ENCODE measurements at places on chromosomes 1 and 21. TPM values are rescaled to one million over a fixed set of nuclear protein-coding genes. Genes with fewer than 3 reads are reported as not detected.

GRCh38 chr1:117556341-117556740 is 49.5 kb upstream of the TENT5C start:
- no peak overlapping the region for H3K27ac ChIP-seq
- H3K36me3 ChIP-seq: no peaks in the 10 kb centered on the region
- DNase-seq: no peak
- no peaks in the 10 kb centered on the region for H3K27me3 ChIP-seq
- no peaks in the 10 kb centered on the region for H3K4me1 ChIP-seq
- no peak overlapping the region for H3K4me3 ChIP-seq

DNA sequence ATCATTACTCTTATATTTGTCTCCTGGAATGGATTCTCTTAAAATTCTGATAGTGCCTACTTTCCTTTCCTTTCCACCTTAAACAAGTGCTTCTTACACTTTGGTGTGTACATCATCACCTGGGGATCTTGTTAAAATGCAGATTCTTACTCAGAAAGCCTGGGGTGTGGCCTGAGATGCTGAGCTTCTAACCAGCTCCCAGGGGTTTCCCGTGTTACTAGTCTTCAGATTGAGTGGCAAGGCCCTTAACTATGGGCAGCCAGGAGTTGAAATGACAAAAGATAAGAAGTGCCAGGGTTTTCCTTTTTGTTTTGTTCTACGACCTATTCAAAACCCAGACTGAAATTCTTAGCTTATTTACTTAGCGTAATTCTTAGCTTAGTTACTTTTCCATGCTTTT is 159.2 kb downstream of the HFM1 start:
- H3K4me3 ChIP-seq: no peak overlapping the region
- H3K27ac ChIP-seq: no peak overlapping the region
- H3K36me3 ChIP-seq: no peaks in the 10 kb centered on the region
- H3K4me1 ChIP-seq: no peaks in the 10 kb centered on the region
- no peak for DNase-seq

GRCh38 chr1:52056937-52057231 is 789 bp downstream of the BTF3L4 start:
- H3K4me3 ChIP-seq: peak overlapping the region; percentile 83
- peak overlapping the region; percentile 95 for H3K27ac ChIP-seq
- peaks cover 16% of the 10 kb centered on the region for H3K36me3 ChIP-seq
- no peaks in the 10 kb centered on the region for H3K27me3 ChIP-seq
- no peak for DNase-seq

- no peak overlapping the region for H3K4me3 ChIP-seq
- H3K27me3 ChIP-seq: no peaks in the 10 kb centered on the region
- DNase-seq: no peak
- no peaks in the 10 kb centered on the region for H3K4me1 ChIP-seq
- no peaks in the 10 kb centered on the region for H3K36me3 ChIP-seq
Observed at GRCh38 chr1:167145965-167146364, 52.1 kb downstream of the STYXL2 start.

Gene AKNAD1
- not detected for total RNA-seq

Gene RXFP4
- total RNA-seq: not detected

Measured in right atrium auricular region (tissue), 2 donors.